AG08396 (cell line): ENCODE measurements at places on chromosomes 1 and 21.
A peak's percentile ranks its signal among the peaks of the same experiment; 100 is the strongest.

DNA sequence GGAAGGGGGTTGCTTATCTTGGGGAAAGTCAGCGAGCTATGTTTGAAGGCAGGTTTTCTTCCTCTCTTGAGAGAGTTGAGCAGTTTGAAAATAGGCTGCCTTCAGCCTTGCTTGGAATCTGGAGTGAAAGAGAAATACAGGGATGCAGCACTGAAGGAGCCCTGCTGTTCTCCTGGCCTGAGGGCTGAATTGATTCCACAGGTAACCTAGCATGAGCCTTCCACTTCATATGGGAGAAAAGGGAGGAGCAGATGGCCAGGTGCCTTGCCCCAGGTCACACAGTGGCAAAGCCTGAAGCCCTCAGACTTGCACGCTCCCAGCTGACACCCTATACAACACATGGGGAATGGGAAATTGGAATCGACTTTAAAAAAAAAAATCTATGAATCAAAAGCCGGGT lies 88.0 kb upstream of the WLS start:
- no peak for DNase-seq

DNA sequence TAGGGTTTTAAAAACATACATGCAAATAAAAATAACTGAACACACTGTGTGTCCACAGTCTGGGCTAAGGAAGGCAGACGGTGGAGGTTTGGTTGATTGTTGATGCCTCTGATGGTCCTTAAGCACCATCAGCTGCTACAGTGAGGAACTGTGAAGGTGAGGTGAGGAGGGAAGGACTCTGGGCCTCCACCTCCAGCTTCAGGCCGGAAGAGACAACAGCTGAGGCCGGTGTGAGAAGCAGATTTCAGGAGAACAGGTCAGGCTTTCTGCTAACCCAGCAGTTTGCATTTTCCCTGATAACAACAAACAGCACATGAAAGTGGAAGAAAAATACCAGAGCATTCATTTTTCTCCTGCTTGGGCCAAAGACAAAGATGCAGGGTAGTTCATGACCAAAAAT lies 189.9 kb upstream of the AJAP1 start:
- no peak for DNase-seq

- DNase-seq: peak; percentile 62
These were observed 10.2 kb downstream of the ADAM30 start for GRCh38 chr1:119885903-119886783.

DNA sequence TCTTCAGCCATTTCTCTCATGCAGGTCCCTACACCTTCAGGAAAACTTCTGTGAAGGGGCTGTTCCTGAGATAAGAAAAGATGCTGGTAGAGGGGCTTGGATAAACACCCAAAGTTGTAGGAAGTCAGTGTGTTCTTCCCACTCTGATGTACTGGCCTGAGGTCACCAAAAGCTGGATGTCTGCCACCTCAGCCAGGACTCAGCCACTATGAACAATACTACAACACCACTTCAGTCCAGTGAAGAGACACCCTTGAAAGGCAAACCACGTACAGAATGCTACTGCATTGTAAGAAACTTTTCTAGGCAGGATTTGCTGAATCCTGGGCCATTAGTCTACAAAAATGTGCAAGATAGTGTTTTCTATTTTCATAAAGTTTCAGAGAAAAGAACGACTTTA lies 2.4 kb downstream of the PTPN14 start:
- peak; percentile 35 for DNase-seq

GRCh38 chr21:31564439-31564838 lies 95.1 kb upstream of the SOD1 start:
- DNase-seq: no peak

DNA sequence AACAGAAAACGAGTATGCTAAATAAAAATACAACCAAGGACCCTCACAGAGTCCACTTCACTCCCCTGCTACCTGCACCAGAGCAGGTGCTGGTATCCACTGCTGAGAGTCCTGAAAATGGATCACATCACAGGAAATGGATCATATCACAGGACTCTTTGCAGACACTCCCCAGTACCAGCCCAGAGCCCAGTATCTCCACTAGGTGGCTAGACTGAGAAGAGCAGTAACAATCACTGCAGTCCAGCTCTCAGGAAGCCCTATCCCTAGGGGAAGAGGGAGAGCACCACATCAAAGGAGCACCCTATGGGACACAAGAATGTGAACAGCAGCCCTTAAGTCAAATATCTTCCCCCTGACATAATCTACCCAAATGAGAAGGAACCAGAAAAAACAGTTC lies 28.0 kb downstream of the AGBL4 start:
- DNase-seq: no peak

DNA sequence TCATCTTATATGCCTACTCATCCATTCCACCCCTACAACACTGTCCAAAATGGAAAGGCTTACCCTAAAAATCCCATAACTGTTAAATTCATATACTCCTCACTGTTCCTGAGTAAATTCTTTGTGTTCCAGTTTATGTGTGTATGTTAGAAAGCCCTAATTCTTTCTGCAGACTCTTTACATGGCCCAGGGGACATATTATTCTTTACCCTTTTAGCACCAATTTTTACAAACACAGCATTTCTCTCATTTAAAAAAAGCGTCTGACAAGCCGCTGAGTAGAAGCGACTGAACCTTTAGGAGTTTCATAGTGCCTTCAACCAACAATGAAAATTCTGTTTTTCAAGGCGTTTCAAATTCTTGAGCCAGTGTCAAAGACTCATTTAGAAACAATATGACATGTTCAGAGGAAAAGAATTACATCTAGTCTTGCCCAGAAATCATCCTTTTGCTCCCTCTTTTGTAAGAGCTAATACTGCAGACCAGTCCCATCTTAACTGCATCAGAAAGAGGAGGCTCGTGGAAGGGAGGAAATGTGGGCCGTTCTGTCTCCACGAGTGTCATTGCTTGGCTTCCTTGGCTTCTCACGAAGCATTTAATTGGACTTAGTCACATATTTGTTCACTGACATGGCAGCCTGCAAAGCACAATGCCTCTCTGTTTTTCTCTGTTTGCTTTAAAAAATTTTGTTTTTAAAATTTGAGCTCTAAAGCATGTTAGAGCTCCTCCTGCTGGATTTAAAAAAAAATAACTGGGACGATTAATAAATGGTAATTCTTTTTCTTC lies 21.3 kb upstream of the C1orf105 start:
- DNase-seq: peak; percentile 78

DNA sequence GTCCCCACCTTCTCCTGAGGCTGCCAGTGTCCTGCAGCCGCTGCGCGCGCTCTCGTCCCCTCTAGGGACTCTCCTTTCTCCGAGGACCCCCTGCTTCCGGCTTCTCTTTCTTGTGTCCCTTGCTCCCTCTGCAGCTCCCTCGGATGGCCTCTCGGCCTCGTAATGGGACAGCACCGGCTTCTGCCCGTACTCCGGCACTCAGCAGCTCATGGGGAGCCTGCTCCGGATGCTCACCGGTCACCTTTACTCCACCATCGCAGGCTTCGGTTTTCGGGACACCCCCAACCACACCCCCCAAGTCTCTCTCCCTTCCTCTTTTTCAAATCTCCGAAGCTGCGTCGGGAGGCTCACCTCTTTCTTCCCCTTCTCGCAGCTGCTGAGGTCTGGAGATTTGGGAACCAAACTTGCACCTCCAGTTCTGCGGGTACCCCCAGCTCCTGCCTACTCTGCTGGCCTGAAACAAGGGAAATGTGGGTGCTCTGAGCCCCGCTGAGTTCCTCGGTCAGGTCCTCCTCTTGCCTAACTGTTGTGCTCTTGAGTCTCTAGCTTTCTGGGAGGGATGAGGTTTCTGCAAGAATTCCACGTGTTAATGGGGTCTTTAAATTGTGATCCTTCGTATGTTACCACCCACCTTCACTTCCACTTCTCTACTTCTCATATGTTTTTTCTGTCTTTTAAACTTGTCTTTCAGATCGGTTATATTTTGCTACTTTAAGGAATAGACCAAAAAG lies 930 bp downstream of the CDC14A start:
- DNase-seq: peak; percentile 22

- no peak for DNase-seq
These were observed 50.6 kb downstream of the CHML start for GRCh38 chr1:241589521-241589920.

DNA sequence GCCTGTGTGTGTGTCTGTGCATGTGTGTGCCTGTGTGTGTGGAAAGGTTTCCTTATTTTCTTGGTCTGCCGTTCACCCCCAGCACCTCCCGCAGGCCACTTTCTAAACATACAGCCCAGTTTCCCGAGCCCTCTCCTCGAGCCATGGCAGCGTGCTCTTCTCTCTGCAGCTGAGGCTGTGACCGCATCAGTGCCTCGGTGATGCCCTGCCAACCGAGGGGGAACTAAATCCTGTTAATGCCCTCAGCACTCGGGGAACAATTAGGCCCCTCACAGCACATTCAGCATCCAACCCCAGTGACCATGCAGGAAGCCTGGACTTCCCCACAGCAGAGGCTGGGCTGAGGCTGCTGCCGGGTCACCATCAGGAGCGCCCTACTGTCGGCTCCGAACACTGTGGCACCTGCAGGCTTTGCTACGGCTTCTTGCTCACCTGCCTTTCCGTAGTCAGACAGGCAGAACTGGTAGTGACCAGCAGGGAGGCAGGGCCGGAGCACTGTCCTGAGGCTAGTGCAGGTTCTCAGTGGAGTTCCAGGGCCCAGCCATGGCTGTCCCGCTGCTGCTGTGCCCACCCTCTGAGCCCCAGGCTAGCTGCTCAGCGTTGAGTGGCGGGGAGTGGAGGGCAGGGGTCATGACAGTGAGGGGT lies 8.1 kb downstream of the GPR137B start:
- DNase-seq: no peak
